ENCODE measurements at places on chromosomes 5 and 9. TPM values are rescaled to one million over a fixed set of nuclear protein-coding genes. Genes with fewer than 3 reads are reported as not detected.

The JAKMIP2 gene
- under 0.01 TPM for total RNA-seq

The OR1J2 gene
- not detected for total RNA-seq

The CDKN2B gene
- 18.4 TPM for total RNA-seq

The NUDT2 gene
- total RNA-seq: 20.0 TPM

The IGIP gene
- total RNA-seq: 21.8 TPM

- no peak for DNase-seq
These were observed 182.1 kb downstream of the FBN2 start for GRCh38 chr5:128355961-128356360.

GRCh38 chr9:95139126-95139525, 178.4 kb downstream of the FANCC start:
- DNase-seq: no peak

DNA sequence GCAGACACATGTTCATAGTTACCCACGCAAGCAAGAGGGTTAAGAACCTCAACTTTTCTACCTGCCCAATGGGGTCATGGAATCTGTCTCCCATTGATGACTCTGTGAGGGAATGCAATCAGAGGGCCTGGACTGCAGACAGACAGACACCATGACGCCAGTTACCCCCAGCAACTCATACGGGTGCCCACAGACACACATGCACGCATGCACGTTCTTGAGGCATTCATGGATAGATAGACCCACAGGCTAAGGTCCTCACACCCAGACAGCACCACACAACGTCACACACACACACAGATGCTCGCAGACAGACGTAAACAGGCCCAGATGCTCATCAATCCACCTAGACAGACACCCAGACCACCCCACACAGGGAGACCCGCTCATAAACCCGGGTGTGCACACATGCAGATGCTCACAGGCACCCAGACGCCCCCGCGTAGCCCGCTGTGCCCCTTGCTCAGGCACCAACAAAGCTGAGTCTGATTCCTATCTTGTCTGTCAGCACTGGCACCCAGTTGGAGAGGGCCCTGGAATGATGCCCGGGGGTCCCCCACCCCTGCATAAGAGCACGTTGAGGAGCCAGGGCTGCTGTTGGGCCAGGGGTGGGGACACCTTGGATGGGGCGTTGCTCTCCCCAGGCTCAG, 23.6 kb downstream of the LHX2 start:
- DNase-seq: no peak

GRCh38 chr5:160023007-160023907, 14.3 kb downstream of the TTC1 start:
- DNase-seq: no peak

DNA sequence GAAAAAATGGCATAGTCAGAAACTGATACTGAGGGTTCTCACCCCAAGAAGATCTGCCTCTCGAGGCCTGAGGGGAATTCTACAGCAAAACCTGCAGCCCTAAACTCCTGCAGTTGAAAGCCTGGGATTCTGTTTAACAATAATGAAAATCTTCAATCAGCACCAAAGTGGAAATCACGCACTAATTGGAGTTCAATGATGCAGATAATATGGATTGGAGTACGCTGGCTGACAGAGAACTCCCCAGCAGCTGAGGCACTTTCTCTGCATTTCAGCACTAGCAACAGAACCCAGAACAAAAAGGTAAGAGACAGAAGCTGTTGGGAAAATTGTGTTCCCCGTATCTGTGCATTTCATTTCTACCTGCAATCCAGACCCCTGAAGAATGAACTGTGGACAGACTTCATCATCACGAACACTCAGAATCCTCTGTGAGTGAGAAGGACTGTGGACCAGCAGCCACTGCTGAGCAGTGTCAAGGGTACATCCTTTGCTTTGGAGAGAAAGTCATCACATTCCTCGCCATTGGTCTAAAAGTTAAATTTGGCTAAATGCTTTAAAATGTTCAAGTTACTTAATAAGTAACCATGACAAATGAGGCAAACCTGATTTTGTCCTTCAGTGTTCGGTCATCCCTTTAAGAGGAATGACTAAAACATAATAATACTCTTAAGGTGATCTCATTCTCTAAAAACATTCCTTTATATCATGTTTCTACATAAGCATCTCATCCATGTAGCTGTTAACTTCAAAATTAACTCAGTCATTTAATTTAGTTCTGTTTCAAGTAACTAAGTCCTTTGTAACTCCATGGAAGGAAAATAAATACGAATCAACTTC, 126.1 kb downstream of the GAS1 start:
- DNase-seq: no peak

GRCh38 chr5:137488516-137488915, 10.6 kb downstream of the SPOCK1 start:
- DNase-seq: no peak

- DNase-seq: no peak
These were observed 35.3 kb upstream of the ICE1 start for GRCh38 chr5:5387192-5387591.

GRCh38 chr9:112380102-112380824, at the start of gene HSDL2:
Gene HSDL2 (plus strand): TSS chr9:112380108. CDS start chr9:112380164, 56 bp downstream.
- no peak for DNase-seq

- DNase-seq: no peak
These were observed 398.3 kb downstream of the IRX2 start for GRCh38 chr5:2353211-2353610.

GRCh38 chr9:35829764-35830096, 702 bp downstream of the TMEM8B start:
- no peak for DNase-seq

- no peak for DNase-seq
These were observed 331.7 kb upstream of the PANK3 start for GRCh38 chr5:168910874-168911273.

- no peak for DNase-seq
These were observed 20.7 kb upstream of the PTPN3 start for GRCh38 chr9:109518621-109519335.

DNA sequence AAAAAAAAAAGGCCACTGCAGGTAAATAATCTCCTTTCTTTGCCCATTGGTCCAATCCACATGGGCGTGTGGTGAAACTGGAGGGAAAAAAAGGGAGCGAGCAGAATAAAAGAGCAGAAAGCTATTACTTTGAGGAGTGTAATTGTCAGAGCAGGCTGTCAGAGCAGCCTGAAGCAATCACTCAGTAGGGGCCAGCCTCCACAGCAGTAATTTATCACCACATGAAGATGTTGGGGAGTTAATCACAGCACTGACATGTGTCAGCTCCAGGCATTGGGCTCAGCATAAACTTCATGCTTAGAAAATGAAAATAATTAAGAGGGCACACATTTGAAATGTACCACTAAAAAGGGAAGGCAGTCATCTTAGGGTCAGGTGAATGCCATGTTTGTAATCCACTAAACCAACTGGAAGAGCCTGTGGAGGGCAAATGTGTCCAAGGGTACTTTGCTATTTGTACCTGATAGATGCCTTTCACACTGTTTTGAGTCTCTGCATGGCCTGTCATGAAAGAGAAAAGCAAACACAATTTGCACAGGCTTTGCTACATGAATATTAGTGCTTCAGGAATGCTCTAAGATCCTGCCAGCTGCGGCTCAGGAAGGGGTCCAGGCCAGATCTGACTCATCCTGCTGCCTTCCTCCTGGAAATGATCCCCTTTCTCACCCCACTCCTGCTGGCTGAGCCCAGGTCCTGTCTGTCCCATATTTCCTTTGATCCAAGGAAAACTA, 2.9 kb upstream of the PTGER4 start:
- no peak for DNase-seq

- DNase-seq: no peak
These were observed 269.9 kb downstream of the DMRT2 start for GRCh38 chr9:1320051-1320557.

DNA sequence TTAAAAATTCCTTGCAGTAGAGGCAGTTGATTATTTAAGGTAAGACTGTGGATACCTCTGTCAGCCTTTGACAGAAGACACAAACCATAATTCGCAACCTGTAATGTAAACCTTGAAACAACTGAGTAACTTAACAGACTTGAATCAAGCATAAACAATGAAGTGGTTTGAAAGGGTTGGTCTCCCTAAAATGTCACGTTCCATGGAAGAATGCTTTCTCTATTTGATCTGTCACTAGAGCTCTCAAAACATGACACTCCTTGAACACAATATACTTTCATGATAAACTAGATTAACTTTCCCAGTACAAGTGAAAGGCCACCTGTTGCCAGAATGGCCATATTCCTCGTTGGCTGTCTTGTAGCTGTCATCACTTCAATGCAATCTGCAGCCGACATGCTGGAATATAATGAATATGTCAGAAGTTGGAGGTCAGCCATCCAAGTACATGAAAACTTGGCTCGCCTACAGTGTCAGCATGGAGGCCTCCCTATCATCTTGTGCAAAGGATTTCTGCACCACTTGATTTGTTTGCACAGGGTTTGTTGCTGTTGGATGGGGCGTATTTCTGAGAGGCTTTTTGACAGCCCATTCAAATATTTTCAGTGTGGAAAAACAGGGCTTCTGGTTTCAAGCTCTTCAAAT, 228.0 kb downstream of the TLE4 start:
- no peak for DNase-seq

GRCh38 chr5:130189961-130190360, 285.7 kb downstream of the CHSY3 start:
- DNase-seq: no peak

- DNase-seq: no peak
These were observed 6.6 kb downstream of the MYMK start for GRCh38 chr9:133518200-133518599.

DNA sequence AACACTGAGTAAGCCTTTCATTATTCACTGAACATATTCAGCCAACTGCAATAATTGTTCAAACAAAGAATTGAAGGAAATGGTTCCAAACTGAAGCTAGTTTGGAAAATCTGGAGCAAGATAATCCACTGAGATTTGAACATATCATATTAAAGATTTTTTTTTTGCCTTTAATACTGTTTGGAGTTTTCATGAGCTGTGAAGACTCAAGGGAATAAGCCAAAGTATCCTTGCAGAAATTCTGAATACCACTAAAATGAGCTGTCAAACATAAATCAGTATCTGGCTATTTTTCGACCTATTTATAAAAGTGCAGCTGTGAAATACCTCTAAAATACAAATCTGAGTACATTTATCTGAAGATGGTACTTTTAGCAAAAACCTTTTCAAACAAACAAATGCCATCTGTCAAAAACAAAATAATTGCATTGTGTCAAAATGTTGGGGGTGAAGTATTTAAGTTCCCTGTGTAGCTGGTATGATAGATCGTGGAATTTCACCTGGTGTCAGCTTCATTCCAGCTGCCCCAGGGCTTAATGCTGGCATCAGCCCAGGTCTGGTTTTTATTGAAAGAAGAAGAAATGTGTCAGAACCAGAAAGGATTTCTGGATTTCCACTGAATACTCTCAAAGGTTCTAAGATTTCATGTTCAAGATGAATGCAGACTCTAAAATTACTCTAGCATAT, 149.0 kb upstream of the GRAMD2B start:
- no peak for DNase-seq

GRCh38 chr5:130109152-130109551, 204.9 kb downstream of the CHSY3 start:
- no peak for DNase-seq

GRCh38 chr9:123431581-123431980, 75.6 kb downstream of the CRB2 start:
- peak; percentile 19 for DNase-seq

DNA sequence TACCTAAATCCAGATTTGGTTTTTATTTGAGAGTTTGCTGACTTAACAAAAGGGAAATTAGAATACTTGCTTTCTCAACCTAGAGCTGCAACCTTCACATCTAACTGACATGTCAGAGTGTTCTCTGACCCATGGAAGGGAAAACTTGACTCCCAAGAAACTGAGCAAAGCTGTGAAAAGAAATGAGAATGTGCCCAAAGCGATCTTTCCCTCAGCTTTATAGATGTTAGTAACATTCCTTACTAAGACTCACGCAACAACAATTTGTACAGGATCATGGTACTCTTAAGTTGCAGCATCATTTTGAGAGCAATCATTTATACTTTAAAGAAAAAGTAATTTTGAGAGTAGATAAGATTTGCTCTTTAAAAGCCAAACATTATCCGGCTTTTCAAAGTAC, 117.0 kb upstream of the FBXL7 start:
- DNase-seq: no peak

DNA sequence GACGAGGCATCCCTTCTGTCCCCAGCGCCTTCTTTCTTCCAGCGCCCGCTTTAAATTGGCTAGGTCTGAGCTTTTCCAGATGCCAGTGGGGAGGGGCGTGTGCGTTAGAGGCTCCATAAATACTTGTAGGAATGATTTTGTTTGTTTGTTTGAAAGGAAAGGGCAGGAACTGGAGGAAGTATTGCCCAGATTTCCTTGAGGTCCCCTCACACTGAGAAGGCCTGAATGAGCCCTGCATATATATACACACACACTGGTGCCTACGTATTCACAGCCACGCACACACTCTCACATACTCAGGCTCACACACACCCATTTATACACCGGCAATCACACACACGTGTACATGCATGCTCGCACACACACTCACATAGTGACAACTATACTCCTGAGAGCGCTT, 1.0 kb upstream of the SLIT3 start:
- no peak for DNase-seq

GRCh38 chr5:107196500-107197059, 474.2 kb downstream of the EFNA5 start:
- DNase-seq: no peak

DNA sequence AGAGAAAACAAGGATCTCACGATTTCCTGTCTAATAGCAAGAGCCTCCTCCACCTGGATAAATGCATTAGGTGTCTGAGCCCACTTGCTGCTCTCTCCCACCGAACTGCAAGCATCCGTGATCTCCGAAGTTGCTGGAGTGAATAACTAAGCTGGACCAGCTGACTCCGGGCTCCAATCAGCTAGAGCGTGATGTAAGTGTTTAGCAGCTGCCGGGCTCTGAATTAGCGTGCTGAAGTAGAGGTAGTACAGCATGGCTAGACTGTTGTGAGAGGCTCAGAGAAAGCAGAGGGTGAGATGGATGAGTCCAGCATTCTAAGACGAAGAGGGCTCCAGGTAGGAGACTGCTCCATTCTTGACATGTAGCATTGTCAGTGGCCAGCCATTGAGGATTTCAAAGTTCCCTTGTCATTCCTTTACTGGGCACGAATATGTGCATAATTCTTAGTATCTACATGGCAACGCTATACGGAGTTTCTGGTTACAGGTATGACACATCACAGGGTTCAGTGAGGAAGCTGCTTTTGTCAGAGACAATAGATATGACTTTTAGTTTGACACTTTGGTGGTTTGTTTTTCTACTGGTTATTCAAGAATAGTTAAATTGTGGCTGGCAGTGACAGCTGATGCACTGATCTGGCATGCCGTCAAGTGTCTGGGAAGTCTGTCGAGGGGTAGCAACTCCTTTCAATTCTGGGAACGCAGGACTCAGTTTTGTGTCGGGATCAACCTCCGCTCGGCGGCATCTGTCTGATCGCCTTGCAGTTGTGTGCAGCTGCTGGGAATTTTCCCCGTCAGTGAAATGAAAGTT, 232.6 kb downstream of the MAST4 start:
- no peak for DNase-seq

GRCh38 chr5:150081541-150082283, 4.6 kb downstream of the CSF1R start:
- no peak for DNase-seq
